ENCODE measurements at places on chromosomes 2 and 18. TPM values are rescaled to one million over a fixed set of nuclear protein-coding genes. Genes with fewer than 3 reads are reported as not detected.

- DNase-seq, result no peak
These were observed 46.2 kb upstream of the FZD7 start for GRCh38 chr2:201987426-201987825.

- no peak for DNase-seq
These were observed 166.2 kb upstream of the DTNA start for GRCh38 chr18:34543945-34544344.

- no peak for DNase-seq
These were observed 24.5 kb upstream of the HPCAL1 start for GRCh38 chr2:10278029-10278762.

- no peak for DNase-seq
These were observed 30.5 kb upstream of the NEDD4L start for GRCh38 chr18:58013241-58014211.

DNA sequence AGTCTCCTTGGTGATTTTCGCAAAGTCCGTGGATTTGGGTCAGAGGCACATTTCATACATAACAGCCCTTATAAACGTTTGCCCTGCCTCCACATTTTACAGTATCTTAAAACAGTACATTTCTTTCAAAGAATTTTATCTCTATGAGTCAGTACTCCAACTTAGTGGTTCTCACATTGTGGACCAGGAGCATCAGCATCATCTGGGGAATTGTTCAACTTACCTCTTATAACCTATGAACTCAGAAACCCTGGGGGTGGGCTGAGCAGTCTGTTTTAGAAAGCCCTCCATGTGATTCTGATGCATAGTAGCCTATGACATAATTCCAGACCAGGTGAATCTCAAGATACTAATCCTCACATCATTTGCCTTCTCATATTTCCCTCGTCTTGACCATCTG, 12.4 kb downstream of the SUPT7L start:
- DNase-seq, result no peak

DNA sequence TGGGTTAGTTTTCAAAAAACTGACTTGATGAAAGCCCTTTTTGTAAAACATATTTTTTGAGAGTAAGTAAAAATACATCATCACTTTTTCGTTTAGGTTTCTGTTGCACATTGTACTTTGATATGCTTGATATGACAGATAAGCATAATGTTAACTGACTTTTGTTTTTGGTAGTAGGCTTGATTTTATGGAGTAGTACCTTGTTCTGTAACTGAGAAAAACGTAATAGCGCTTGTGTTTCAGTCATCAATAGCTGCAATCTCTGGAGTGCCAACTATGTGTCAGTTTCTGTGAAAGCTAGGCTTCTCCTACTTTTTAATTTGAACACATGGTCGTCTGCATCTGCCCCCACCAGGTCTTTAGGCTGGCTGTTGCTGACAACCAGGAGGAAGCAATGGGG, 1.3 kb downstream of the LCLAT1 start:
- no peak for DNase-seq

- DNase-seq, result no peak
These were observed 77.6 kb downstream of the TMEM18 start for GRCh38 chr2:599601-600000.

GRCh38 chr2:146244131-146244530, 1600.7 kb upstream of the ACVR2A start:
- DNase-seq, result no peak

- DNase-seq, result no peak
These were observed 317.7 kb downstream of the LPIN1 start for GRCh38 chr2:12064153-12064552.

DNA sequence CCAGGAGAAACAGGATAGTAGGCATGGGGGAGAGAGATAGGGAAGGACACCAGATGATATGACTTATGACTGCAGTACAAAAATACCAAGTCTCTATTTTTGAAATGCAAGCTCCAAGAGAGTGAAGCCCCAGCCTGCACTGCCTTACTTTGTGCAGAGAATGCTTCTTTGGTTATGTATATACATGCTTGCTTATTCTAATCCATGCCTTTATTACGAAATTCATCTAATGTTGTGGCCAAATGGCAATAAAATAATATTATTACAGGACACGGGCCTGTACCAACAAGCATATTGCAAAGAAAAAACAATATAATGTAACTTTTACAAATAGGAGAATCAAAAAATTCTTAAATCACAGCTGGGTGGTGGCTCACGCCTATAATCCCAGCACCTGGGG, 110.8 kb downstream of the BCL11A start:
- no peak for DNase-seq

- no peak for DNase-seq
These were observed 70.3 kb downstream of the SCN1A start for GRCh38 chr2:166057370-166058164.

DNA sequence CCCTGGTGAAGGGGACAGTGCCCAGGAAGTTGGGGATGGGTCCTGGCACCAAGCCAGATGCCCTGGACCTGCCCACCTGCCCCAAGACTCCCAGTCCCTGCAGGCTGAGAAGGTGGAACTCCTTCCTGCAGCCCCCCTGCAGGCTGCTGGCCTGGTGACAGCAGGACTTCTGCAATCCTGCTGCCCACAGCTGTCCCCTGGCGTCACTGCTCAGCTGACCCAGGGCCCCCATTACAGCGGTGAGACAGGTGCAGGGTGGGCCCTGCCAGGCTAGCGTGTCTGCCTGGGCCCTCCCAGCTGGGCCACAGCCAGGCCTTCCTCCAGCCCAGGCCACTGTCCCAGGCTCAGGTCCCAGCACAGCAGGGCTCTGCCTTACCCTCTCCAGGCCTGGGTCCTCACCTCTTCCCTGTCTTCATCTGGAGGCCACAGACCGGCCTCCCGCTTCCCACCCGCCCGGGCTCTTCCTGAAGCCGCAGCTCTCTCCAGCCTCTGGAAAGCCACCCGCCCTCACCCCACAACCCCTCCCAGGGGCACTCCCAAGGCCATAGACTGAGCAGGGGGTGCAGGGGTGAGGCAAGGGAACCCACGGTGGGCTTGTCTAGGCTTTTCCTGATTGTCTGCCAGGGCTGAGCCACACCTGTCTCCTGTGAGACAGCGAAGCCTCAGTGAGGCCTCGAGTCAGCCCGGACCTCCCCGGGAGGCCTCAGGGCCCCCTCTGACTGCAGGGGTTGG, 8.8 kb upstream of the ERFE start:
- no peak for DNase-seq

DNA sequence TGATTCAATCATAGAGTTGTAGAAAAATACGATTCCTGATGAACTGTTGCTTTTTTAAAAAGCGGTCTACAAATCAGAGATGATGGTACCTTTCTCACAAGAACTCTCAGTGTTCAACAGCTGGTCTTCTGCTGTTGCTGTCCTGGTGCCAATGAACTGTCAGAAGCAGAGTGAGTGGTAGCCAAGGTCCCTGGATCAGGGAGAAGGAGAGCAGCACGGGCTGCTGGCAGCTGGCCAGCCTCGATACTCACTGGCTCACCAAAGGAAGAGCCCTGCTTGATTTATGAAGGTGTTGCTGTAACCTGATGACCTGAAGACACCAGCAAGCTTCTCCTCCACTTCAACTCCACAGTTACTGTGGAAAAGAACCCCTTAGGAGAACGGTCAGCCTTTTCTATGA, 300.8 kb upstream of the SOX11 start:
- DNase-seq, result no peak

DNA sequence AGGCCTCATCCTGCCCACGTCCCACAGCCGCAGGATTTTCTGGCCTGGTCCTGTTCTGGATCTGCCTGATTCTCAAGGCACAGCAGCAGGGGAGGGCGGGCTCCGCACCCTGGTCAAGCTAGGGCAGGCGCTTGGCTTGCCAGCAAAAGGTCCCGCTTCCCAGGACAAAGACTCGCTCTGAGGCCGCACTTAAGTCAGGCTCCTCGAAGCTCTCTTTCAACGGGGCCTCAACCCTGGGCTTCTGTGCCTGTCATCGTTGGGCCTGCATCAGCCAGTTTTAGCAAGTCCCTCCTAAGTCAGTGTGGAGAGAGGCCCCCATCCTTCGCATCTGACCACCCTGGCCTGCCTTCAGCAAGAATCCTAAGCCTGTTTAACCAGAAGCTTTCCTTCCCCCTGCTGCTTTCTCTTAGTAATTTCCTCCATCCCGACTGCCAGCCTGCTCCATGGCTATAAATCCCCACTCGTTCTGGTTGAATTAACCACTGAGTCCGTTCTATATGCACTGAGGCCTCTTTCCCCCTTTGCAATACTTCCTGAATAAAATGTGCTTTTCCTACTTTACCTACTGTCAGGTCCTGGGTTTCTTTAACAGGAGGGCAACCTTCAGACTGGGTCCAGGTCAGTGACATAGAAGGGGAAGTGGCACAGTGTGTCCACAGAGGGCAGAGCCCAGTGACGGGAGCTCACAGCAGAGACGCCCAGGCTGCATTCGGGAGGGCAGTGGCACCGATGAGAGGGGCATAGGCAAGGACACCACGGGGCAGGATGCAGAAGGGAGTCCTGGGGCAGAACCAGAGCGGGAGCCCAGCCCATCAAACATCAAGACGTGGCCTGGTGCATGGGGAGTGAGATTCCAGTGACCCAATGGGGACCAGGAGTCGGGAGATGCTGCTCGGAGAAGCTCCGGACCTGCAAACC, 62.7 kb downstream of the SP110 start:
- no peak for DNase-seq

GRCh38 chr2:196601430-196602306, 37.8 kb upstream of the CCDC150 start:
- no peak for DNase-seq

DNA sequence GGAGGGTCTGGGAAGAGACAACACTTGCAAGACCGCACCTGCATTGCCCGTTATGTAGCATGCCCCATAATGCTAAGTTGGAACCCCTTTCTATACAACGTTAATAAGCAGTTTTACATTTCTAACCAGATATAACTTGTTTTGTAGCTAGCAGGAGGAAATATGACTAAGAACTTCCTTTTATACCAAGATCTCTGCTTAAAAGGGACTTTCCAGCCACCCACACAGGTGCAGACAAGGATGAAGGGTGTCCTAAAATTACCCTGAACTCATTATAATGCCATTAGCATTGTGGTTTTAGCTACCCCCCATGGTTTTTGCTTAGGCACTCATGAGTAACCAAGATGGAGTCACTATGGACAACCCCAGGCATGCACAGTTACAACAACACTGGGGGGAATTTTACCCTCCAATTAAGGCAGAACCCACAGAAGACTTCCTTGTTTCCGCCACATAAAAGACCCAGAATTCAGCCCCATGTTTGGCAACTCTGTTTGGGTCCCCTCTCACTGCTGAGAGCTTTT, 362.8 kb downstream of the CBLN2 start:
- no peak for DNase-seq

DNA sequence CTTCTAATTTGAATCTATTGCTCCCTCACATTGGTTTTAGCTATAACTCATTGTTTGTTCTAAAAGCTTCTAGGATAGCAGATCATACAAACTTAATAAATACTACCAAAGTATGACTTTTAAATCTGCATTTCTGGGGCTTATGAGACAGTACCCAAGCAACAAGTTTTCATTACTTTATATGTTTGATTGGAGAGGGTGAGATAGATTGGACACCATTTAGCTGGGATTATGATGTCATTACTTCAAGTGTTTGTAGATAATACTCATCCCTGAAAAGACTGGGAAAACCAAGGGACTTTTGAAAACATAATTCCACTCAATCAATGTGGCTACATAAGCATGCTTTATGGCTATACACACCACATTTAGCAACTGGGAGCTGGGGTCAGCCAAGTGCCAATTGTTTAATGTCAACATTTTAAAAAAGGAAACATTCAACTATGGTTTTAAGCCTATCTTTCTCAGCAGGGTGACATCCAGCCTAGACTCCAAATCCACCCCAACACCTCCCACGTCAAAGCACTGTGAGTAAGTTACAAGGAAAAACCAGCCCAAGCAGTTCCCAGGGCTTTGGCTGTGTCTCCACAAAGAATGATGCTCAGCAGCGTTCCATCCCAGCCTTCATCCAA, 119.9 kb downstream of the ETAA1 start:
- no peak for DNase-seq

GRCh38 chr2:67627456-67628207, 230.5 kb downstream of the ETAA1 start:
- DNase-seq, result no peak

DNA sequence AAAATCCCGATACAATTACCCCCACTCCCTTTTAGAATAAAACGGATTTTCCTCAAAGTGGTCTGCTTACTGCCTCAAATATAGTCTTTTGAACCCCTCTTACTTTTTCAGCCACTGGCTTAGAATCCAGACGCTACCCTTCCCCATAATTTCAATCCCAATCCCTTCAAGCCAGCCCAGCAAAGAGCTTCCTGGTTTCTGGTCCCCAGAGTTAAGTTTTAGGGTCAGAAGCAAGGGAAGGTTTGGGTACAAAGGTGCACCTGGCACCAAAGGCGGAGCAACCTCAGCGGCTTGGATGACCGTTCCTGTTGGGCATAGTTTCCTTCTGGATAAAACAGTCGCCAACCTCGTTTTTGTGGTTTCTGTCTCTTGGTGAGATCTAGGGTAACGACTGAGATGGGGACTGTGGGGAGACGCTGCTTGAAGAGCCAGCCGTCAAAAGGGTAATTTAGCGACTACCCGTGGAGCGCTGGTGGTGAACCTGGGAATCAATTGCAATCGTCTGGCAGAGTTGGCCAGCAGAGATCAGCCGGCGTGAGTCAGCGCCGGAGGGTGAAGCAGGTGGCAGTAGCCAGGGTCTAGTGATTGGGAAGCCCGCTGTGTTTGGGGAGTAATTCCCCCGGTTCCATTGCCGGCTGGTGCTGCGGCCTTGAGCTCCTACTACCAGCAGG, 1.6 kb downstream of the FEV start:
- DNase-seq, result no peak

DNA sequence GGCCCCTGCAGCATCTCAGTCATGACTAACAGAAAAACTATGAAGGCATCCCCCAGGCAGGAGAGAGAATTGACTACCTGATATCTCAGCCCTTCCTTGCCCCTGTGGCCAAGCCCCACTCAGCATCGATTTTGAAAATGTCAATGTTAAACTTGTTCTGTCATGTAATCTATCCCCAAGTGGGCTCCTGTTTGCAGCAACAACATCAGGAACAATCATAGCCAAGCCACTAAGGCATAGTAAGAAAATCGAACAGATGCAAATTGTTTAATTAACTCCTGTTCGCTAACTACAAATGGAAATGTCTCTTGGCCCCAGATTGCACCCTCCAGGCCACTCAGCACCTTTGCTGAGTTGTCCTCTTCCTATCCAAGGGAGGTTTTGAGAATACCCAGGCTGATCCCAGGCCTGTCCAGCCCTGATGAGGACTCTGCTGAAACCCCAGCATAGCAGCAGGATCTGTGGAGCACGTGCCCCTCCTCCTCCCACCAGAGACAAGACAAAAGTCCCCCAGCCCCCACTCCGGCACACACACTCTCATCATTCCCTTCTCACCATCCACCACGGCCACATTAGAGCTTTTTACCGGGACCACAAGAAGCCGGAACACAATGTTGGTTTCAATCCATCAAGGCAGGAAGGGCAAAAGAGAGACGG, 150.1 kb downstream of the TNS1 start:
- DNase-seq, result no peak

The FAM228A gene
- total RNA-seq, result not detected

The WDSUB1 gene
- total RNA-seq, result 7.1 TPM

The YWHAQ gene
- total RNA-seq, result 339 TPM

The EMILIN1 gene
- 0.94 TPM for total RNA-seq

The PLGLB1 gene
- total RNA-seq, result 2.1 TPM

The ZNF396 gene
- total RNA-seq, result 0.25 TPM

The POU3F3 gene
- not detected for total RNA-seq

The PLEKHA3 gene
- total RNA-seq, result 29.3 TPM

The SEPTIN10 gene
- total RNA-seq, result 2.9 TPM
